ENCODE measurements at places on chromosomes 7 and 10.

- no peak for DNase-seq
Measured at GRCh38 chr10:26770069-26770468, 72.6 kb downstream of the PDSS1 start.

DNA sequence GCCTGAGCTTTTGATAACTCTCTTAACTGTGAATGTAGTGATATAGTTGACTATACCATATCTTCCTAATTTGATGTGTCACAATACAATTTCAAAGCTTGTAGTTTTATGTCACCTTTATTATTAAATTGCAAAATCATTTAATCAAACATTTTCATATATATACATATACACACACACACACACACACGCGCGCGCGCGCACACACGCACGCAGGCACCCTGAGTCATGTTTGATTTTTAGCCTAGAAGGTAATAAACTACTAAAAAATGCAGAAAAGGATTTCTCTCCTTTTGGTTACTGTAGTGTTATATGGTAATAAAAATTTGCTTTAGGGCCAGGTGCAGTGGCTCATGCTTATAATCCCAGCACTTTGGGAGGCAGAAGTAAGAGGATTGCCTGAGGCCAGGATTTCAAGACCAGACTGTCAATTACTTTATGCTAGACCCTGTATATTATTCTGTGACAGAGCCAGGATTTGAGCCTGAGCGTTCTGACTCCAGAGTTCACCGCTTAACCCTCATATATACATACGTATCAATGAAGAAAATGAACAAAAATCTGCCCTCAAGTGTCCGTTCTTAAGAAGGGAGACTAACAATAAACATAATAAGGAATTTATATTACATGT, 89.6 kb downstream of the PODXL start:
- DNase-seq: no peak

DNA sequence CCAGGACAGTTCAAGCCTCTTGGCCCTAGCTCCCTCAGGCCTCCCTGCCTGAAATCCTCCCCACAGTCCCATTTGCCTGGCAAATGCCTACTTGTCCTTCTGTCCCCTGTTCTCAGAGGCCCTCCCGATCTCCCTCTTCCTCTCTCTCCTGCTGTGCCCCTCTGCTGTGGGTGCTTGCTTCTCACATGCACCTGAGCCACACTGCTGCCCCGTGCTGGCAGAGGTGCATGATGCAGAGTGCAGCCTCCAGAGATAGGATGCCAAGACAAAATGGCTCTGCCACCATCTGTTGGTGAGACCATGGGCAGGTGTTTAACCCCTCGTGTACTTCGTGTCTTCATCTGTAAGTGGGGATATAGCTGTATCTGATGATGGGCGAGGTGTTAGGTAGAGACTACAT, 158.4 kb downstream of the RGS10 start:
- no peak for DNase-seq

DNA sequence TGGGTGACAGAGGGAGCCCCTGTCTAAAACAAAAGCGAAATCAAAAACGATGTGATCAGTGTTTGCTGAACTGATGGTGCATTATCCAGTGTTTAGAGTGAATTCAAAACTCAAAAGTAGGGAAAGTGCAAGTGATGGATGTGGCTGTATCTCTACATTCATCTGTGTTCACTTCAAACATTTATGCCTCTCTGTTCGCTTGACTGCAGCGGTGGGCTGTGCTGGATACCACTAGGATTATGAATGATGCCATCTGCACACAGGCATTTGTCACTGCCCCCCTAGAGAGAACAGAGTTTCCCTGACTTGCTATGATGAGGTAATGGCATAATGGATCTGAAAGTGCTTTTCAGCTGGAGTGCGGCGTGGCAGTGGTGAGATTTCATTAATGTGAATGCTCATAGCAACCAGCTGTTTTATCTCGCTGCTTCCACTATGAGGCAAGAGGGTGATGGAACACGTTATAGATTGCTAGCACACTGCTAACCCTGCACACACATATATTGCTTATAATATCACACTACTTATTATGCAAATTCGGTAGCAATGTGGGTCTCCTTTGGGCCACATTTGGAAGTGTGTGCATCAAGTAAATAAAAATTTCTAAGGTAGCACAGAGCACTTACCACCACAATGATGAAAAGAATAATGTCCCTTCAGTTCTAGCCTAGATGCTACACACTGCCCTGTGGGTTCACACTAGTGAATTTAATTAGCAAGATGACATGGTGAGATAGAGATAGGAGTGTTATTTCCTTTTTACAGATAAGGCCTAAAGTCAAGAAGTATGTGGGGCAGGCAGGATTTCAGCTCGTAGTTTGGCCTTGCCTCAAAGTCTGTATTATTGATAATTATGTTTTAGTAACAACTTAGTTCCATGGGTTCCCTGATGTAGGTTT, 164.7 kb downstream of the CAMK1D start:
- no peak for DNase-seq

DNA sequence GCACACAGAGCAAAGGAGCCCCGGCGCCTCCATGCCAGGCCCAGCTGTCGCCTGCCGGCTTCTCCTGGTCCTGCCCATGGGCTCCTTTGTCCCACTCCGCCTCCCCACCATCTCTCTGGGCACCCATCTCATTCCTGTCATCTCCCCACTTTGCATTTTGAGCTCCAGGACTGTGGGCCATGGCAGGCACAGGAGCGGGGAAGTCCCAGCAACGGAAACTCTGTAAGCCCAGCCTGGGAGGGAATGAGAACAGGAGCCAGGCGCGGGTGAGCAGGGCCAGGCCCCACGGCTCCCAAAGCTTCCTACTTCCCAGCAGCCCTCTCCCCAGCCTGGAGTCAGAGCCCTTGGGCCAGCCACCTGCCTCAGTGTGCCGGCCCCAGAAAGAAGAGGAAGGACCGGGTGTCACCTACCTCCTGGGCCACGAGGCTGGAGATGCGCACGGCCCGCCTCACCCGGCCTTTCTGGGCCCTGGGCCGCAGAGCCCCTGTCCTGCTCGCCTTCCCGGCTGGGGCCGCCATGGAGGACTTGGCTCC, 23.1 kb downstream of the KCNH2 start:
- no peak for DNase-seq

- no peak for DNase-seq
Measured at GRCh38 chr10:48288661-48289060, 14.2 kb upstream of the FRMPD2 start.

- no peak for DNase-seq
Measured at GRCh38 chr7:156896388-156897022, 3.5 kb upstream of the LMBR1 start.

GRCh38 chr10:133391761-133392518, 2.0 kb upstream of the MTG1 start:
- DNase-seq: no peak

DNA sequence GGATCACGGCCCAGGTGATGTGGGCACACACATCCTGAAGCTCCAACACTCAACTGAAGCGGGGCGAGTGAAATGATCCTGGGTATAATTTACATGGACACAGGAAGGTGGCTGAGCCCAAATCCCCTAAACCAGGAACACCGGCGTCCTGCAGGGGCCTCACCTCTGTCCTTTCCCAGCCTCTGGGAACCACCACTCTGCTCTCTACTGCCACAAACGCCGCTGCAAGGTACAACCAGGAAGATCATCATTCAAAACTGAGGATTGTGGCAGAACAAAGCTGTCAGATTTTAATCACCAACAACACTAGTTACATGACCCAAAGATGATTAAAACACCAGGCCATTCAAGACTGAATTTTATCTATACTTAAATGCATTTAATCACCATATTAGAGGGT, 104.0 kb downstream of the DIP2C start:
- DNase-seq: no peak

DNA sequence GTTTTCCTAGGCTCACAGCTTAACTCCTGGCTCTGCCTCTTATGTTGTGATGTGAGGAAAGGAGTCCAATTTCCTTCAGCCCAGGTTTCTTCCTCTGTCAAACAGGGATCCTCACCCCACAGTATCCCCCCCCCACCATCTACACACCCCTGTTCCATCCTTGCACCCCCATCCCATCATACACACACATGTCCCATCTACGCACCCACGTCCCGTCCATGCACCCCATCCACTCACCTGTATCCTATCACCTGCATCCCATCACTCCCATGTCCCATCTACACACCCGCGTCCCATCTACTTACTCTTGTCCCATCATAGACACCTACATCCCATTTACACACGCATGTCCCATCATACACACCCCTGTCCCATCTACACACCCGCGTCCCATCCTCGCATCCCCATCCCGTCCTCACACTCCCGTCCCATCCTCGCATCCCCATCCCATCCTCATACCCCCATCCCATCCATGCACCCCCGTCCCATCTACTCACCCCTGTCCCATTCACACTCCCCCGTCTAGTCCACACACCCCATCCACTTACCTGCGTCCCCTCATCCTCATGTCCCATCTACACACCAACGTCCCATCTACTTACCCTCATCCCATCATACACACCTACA, 117.3 kb downstream of the TRRAP start:
- no peak for DNase-seq

- no peak for DNase-seq
Measured at GRCh38 chr10:14408139-14408538, 77.4 kb upstream of the FRMD4A start.

DNA sequence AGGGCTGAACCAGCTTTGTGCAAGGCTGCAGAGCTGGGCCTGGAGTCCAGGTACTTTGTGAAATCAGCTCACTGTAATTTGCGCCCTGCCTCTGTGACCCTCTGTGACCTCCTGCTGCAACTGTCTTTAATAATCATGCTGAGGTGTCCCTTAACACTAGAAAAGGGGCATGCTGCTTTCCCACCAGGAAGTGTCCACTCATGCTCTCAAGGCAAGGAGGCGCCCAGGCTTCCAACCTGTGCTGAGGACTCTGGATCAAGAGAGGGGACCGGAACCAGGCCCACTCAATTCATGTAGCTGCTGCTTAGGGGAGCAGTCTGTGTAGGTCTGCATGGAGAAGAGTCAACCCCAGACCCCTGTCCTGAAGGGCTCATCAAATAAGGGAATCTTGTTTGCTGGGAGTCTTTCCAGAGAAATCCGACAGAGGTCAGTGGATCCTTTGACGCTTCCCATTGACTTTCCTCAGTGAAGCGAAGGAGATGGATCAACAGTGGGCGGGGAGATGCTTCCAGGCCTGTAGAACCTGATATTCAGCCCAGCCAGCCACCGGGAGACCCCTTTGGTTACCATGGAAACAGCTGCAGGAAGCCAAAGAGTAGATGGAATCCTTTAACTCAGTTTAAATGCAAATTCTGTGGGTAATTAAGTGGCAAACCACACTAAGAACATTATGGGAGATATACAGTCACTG, 945.9 kb downstream of the GRID1 start:
- no peak for DNase-seq
